ENCODE measurements at places on chromosomes 3 and 15.
A peak's percentile ranks its signal among the peaks of the same experiment; 100 is the strongest.

- DNase-seq = peak; percentile 58
These were observed 1264.3 kb upstream of the ALCAM start for GRCh38 chr3:104102386-104102785.

GRCh38 chr3:159221335-159221734 lies 419.5 kb downstream of the MFSD1 start:
- DNase-seq = no peak

- no peak for DNase-seq
These were observed 42.5 kb downstream of the ZNF445 start for GRCh38 chr3:44434834-44435510.

DNA sequence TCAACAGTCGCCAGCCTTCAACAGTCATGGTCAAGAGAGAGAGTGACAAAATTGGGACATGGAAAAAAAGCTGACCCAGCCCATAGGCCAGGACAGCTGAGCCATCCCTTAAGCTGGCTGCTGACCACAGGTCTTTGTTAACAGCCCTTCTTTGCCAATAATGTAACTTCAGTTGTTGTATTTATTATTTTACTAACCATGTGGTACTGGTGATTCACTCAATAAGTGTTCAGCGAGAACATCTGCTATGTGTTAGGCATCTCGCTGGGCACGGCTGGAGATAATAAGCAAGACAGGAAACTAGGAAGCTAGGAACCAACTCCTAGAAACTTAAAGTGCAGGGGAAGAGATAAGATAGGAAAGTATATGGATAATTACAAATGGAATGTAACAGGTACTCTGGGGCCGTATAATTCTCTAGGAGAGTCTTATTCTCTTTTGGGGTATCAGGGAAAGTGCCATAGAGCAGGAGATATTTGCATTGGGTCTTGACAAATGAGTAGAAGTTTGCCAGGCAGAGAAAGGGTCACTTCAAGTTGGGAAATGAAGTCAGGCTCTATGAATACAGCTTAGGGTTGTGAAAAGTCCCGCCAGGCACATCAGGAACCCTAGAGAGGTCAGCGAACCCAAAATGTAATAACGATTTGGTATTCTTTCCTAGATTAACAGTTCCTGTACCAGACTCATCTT lies 84.0 kb upstream of the TRA2B start:
- DNase-seq = peak; percentile 89

GRCh38 chr15:61820212-61820611 lies 240.0 kb downstream of the VPS13C start:
- DNase-seq = no peak

DNA sequence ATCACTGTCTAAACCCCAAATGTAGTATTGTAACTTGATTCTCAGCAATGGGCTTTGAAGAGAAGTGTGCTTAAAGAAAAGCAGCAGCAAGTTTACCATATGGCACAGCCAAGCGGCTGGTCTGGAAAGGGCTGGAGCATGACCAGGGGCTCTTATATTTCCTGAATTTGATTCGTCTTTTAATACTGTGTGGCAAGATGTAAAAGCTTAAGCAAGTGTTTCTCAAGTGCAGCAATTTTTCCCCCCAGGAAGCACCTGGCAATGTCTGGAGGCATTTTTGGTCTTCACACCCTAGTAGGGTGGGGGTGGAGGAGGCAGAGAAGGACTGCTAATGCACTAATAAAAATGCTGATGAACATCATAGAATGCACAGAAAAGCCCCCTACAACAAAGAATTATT lies 397.9 kb downstream of the NTRK3 start:
- no peak for DNase-seq

DNA sequence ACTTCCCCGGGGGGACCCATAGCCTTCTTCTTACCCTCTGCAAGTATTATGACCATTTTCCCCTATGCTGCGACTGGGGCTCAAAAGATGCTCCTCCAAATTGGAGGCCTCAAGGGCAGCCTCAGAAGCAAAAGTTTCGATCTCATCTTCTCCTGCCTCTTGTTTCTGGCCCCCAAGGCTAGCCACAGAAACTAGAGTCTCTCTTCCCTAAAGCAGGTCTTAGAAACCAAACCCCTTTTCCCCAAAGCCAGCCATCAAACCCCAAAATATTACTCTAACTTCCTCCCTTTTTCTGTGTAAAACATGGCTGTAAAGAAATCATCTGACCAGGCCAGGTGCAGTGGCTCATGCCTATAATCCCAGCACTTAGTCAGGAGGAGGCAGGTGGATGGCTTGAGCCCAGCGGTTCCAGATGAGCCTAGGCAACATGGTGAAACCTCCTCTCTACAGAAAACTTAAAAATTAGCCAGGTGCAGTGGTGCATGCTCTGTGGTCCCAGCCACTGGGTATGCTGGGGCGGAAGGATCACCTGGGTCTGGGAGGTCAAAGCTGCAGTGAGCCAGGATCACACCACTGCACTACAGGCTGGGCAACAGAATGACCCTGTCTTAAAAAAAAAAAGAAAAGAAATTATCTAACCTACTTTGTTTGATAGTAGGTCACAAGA lies 36.7 kb upstream of the MFGE8 start:
- no peak for DNase-seq

GRCh38 chr3:152828075-152828840 lies 6.7 kb upstream of the P2RY1 start:
- no peak for DNase-seq

- DNase-seq = peak; percentile 28
These were observed 1035.9 kb downstream of the PLOD2 start for GRCh38 chr3:145124900-145125678.

DNA sequence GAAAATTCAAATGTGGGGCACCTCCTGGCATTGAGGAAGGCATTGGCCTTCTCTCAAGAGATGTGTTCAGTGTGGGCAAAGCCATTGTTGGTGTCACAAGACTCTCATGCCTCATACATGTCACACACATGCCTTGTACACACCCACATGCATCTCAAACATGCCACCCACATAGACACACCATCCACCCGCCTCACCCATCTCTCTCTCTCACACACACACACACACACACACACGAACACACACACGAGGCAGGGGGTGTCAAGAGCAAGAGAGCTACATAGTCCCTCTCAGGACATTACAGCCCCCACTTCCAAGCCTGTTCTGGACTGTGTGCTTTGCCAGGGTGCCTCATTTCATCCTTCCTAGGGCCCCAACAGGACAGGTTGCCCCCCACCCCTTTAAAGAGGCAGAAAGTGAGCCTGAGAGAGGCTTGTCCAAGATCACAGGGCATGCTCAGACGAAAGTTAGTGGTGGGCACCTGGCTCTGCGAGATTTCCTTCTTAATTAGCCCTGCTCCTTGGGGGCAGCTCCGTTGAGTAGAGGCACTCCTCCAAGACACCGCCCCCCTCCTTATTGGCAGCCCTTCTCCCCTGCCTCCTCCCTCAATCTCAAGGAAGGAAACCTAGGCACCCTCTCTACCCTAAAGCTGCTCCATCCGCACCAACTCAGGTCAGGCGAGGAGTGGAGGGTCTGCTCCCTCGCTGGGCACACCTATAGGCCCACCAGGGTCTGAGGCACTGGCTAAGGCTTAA lies 50.5 kb upstream of the CCDC174 start:
- no peak for DNase-seq

DNA sequence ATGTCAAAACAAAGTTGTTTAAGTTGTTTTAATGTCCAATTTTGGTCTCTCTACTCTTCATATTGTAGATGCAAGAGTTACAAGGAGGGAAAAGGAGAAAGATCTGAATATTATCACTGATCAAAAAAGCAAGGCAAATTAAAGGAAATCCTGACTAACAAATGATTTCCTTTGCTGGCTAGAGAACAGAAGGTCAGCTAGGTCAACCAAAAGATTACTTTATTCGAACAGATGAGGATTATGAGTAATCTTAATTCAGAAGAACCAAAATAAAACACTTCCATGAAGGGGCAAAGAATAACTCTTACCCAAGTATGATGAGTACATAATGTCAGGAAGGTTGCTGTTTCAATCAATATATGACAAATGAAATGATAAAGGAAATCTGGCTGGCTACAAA lies 33.8 kb downstream of the CPNE4 start:
- no peak for DNase-seq

DNA sequence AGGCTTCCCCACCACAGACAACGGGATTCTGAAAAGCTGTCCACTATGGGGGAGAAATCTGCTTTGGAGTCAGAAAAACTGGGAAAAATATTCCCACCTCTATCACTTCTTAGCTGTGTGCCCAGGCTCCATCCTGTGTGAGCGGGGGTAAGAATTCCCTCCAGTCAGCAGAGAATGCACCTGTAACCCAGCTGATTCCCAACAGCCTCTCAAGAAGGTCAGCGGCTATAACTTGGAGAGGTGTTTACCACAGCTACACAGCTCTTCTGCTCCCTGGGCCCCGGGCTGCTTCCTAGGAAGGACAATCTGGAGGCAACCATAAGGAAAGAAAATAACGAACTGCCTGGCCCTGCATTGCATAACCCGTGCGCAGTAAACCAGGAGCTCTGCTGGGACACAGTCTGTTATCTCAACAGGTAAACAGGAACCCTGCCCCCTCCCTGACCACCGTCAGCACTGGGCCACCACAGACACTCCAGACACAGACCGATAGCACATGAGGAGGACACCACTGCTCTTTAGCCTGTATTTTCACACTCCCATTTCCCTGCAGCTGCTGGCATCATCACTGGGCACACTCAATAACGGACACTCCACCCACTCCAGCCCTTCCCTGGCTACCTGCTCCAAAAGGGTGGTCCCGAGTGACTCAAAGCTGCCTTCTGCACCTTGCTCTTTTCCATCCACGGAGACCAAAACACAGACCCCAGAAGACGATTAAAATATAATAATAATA lies 2.1 kb downstream of the RAB43 start:
- DNase-seq = no peak

- no peak for DNase-seq
These were observed 87.8 kb upstream of the MANF start for GRCh38 chr3:51297333-51297732.

- no peak for DNase-seq
These were observed 55.9 kb downstream of the EOMES start for GRCh38 chr3:27666272-27666671.

DNA sequence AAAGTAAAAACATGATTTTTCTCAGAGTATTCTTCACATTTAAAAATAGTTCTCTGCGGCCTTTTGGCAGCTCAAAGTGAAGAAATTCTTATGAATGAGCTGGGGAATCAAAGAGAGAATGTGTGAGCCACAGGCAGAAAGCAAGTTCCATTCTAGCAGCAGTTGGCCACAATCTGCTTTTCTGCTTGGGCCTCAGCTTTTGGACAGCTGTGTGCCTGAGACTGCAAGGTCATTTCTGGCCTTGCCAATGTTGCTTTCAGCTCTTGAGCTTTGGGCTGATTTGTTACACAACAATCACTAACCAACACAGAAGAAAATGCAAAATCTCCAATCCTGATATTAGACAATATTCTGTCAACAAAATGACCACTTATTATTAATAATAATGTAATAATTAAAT lies 14.4 kb upstream of the TM4SF4 start:
- no peak for DNase-seq

DNA sequence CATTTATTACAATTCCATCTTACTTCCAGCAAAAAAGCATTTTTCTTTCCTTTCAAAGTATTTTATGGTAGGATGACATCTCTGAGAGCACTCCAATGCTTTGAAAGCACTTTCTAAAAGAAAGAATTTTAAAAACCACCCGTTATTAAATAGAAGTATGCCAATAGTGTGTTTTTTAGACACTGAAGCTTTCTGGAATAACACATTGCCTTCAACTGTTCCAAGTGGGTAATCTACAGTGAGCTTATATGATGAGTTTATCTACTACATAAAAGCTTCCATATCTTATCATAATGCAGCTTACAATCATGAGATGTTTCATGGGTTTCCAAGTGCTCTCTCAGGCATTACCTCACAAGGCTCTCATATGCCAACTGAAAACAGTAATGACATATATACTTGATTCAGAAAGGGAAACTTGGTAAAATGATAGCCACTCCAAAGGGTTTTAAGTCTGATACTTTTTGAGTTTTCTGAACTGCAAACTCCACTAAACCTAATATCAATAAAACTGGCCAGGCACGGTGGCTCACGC lies 14.1 kb downstream of the CMTM6 start:
- no peak for DNase-seq

- DNase-seq = peak; percentile 64
These were observed 140.5 kb upstream of the ADAMTS9 start for GRCh38 chr3:64828276-64828675.

- DNase-seq = no peak
These were observed 317.3 kb downstream of the FGF12 start for GRCh38 chr3:192409838-192410683.

GRCh38 chr3:130656627-130657026 lies 90.0 kb downstream of the PIK3R4 start:
- no peak for DNase-seq

DNA sequence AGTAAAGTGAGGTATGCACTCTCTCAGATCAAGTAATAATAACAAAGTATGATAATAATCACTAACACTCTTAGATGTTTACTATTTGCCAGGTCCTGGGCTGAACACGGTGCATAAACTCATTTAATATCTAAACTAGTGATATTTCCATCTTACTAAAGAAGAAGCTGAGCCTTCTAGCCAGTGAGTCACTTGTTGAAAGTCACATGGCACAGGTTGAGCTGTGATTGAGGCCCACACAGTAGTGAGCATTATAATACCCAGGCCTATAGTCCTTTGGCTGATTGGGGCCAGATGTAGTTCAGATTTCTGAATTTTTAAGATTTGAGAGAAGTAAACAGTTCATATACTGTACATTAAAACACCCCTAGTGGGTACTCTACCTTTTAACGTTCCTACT lies 93.2 kb upstream of the CCDC80 start:
- peak; percentile 30 for DNase-seq

- DNase-seq = no peak
These were observed 314.5 kb downstream of the TLE3 start for GRCh38 chr15:69783211-69783610.

DNA sequence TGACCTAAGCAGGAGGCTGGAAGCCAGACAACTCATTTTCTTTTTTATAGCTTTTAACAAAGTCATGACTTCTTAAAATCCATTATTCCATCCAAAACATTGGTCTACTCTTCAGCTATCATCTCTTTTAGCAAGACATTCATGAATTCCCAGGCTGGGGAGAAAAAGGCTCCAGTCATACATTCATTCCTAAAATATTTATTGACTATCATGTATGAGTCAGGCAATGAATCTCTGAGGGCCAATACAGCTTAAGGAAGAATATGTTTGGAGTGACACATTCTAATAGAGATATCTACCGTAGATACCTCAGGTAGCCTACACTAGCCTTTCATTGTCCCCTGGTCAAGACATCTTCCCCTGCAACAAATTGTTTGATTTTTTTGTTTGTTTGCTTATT lies 196.4 kb upstream of the NANOGP8 start:
- peak; percentile 77 for DNase-seq

GRCh38 chr3:10599017-10599416 lies 93.6 kb upstream of the ATP2B2 start:
- DNase-seq = no peak

DNA sequence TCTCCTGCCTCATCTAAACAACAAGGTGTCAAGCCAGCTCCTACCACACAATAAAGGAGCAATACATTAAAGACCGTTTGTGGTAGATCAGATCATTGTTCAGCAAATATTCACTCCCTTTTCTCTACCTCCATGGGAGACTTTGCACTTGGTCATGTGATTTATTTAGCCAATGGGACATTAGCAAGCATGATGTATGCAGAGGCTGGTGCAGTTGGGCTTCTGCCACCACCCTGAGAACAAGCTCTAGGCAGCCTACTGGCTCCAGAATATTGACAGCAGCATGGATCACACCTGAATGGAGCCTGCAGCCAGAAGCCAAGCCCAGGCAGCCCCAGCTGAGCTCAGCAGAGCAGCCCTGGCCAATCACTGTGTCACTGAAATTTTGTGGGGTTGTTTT lies 99.4 kb upstream of the UBE2E2 start:
- DNase-seq = no peak

- DNase-seq = no peak
These were observed 844 bp upstream of the PFN2 start for GRCh38 chr3:149971403-149972075.

- DNase-seq = no peak
These were observed 42.5 kb downstream of the CMTM6 start for GRCh38 chr3:32460031-32460749.

All from fibroblast of skin of right quadriceps (primary cell).